ENCODE measurements at places on chromosomes 5 and 9. TPM values are rescaled to one million over a fixed set of nuclear protein-coding genes. Genes with fewer than 3 reads are reported as not detected.

Gene LEAP2
- 2.1 TPM for total RNA-seq

Gene ZNF366
- 1.1 TPM for total RNA-seq

Gene CMYA5
- total RNA-seq, result 3.2 TPM

Gene FOXD1
- total RNA-seq, result 1.1 TPM

Gene NAIF1
- total RNA-seq, result 4.3 TPM

Gene LCN2
- not detected for total RNA-seq

Gene TEK
- 10.2 TPM for total RNA-seq

Gene ARSI
- 1.4 TPM for total RNA-seq

Gene CENPP
- 7.0 TPM for total RNA-seq

Gene SUSD3
- 0.45 TPM for total RNA-seq

Gene PCDHB13
- total RNA-seq, result 16.3 TPM

Gene MAPKAP1
- 43.3 TPM for total RNA-seq

Gene IFNK
- total RNA-seq, result not detected

Gene SPTAN1
- total RNA-seq, result 758 TPM

Gene ANKRD55
- 6.2 TPM for total RNA-seq

Gene PLCXD3
- total RNA-seq, result 10.6 TPM

Gene PCDHGC4
- total RNA-seq, result 63.2 TPM

Gene C7
- total RNA-seq, result 25.1 TPM

Gene PCDHGC5
- total RNA-seq, result 16.4 TPM

Gene KCNIP1
- total RNA-seq, result 23.3 TPM

Measured in cerebellum (tissue), 4 donors.